ENCODE measurements at places on chromosomes 3 and 15.

DNA sequence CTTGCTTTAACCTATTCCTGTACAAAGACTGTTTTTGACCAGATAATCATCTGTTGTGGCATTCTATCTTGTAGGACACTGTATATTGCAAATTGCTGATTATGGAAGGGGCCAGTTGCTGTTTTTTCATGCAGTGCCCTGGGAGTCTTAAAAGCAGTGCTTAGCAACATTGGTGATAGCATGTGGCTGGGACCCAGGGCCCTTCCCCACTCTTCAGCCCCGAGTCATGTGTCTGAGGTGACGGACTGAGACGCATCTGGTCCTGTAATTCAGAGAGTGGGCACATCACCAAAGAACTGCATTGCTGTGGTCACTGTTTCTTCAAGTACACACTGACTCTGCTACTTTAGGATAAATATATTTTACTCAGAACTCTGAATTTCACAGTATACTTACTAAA is 63.4 kb downstream of the SNRK start:
- no peak for DNase-seq

GRCh38 chr15:50280271-50280670 is 14.7 kb upstream of the HDC start:
- no peak for DNase-seq

- peak; percentile 75 for DNase-seq
These were observed 102.5 kb downstream of the SST start for GRCh38 chr3:187567661-187568121.

GRCh38 chr3:169945313-169945712 is 21.3 kb upstream of the SEC62 start:
- DNase-seq: no peak

- DNase-seq: no peak
These were observed 302.9 kb upstream of the RARB start for GRCh38 chr3:25125201-25125600.

DNA sequence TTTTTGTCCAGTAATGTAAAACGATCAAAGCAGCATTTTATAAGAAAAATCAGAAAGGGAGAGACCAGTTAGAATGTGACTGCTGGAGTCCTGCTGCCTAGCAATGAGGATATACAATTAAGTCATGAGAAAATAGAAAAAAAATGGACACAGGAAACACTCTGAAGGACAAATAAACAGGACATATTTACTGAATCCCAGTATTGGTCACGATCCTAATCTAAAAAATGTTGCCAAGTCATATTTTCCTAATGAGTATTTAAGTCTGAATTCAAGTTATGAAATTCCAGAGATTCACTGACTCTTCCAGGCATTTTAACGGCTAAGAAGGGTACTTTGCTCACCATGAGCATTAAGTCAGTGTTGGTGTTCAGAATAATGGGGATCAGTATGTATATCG is 154.3 kb upstream of the CCDC54 start:
- peak; percentile 68 for DNase-seq

DNA sequence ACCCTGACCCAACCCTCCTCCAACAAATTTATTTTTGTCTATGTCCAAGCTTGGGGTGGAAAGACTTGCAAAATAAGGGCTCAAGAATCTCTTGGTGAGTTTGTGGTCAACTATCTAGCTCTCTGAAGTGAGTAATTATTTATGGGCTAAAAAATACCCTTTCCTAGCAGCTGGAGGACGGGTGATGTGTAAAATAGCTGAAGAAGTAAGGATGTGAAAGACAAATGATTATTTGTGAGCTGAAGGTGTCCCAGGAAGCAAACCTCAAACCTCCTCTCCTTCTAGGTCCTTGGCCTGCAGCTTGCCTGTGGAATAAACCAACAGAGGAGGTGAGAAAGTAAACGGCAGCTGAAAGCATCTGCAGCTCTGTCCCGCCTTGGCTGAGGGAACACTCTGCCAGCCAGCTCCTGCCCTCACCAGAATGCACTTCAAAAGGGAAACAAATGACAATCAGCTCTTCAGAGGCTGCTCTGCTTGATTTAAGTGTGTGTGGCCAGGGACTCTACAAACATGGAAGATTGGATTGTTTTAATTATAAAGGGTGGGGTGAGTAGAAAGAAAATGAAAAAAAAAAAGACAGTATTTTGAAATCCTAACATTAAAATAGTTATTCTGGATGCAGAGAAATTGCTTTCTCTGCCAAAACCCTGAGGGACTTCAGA is 60.3 kb downstream of the TM4SF4 start:
- DNase-seq: peak; percentile 34

- no peak for DNase-seq
These were observed at the start of gene SLC51A for GRCh38 chr3:196216089-196216564. SLC51A (plus strand) TSS chr3:196216534; CDS start chr3:196216713, 179 bp downstream.

DNA sequence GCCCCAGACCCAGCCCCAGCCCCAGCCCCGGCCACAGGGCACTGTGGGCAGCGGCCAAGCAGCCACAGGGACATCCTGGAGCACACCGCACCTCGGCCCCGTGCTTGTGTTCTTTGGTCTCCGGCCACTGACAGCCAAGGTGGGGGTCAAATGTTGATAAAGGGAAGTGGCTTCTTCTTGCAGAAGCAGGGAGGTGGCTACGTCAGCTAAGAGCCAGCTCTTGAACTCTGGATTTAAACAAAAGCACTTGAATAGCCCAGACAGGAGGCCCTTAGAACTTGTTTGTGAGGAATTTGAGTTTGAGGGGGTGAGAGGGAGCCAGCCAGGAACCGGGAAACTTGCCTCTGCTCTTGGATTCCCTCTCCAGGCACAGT is 135.8 kb upstream of the ABHD17C start:
- DNase-seq: no peak

DNA sequence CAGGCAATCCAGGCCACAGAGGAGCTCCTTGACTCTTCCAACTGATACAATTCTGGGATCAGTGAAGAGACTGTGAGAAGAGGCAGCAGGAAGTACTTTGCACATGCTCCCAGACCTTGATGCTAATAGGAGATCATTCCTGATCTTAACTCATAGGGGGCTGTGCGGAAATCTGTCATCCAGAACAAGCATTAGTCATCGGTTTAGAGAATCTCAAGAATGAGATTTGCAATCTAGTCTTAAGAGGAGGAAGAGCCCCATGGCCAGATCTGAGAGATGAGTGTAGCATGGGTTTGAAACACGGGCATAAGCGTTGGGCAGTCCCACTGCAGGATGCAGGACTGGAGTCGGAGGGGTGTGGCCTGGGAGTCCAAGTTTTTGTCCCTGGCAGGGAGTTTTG is 1081.1 kb downstream of the NAALADL2 start:
- peak; percentile 9 for DNase-seq

GRCh38 chr3:133881939-133882825 is 13.5 kb downstream of the RAB6B start:
- peak; percentile 4 for DNase-seq

- DNase-seq: no peak
These were observed 10.3 kb upstream of the MTMR10 start for GRCh38 chr15:31001702-31002101.

GRCh38 chr3:160709477-160710182 is 32.7 kb downstream of the ARL14 start:
- no peak for DNase-seq

DNA sequence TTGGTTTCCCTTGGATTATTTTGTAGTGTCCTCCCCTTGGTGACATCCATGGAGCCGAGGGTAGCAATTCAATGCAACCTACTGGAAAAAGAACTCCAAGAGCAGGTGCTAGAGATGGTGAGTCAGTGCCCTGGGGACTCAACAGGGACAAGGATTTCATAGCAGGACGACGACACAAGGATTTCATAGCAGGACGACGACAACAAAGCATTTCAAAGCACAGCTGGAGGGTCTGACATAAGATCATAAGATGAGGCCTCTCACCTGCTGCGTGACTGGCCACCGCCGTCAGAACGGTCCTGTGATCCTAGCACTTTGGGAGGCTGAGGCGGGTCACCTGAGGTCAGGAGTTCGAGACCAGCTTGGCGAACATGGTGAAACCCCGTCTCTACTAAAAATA is 22.5 kb downstream of the NRROS start:
- DNase-seq: no peak

DNA sequence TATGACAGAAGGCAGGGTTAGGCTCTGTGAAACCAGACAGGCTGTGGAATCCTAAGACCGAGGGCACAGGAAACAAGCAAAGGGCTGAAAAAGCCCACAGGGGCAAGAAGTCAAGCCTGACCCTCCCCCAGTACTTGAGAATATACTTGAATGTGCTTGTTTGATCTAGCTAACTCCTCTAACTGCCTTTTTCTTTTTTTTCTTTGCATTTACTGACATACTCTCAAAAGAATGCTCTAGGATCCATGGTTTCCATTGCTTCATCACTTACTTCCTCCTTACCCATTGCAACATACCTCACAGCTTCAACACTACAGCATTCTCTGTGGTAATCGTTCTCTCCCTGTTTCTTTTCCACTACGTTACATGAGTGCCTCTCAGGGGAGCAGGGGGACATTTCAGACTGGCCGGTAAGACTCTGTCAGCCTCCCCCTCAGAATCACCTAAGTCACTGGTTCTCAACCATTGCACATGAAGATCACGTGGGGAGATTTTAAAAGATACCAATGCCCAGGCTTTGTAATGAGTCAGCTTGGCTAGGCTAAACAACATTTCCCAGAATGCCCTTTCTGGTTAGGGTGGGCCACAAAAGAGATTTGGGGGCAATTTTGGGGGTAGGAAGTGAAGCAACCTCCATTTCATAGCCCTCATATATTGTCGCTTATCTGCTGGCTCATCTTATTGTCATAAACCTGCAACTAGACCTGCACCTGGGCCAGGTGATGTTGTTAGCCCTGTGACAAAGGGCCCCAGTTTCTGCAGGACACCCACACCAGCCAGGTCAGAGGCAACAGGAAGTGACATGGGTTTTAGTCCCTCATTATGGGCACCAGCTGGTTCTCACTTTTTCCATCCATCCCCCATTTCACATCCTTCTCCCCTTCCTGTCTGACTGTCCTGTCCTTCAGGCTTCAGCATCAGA is 24.6 kb upstream of the RSL24D1 start:
- peak; percentile 82 for DNase-seq

Data from AG20443 (cell line).